ENCODE measurements at places on chromosomes 12 and 14. TPM values are rescaled to one million over a fixed set of nuclear protein-coding genes. Genes with fewer than 3 reads are reported as not detected.

- DNase-seq, result peak; percentile 13
Observed at GRCh38 chr12:124686370-124687173, 119.2 kb upstream of the NCOR2 start.

- no peak for DNase-seq
Observed at GRCh38 chr12:125210104-125210755, 145.0 kb downstream of the AACS start.

GRCh38 chr14:64688811-64689281, 15.4 kb upstream of the PLEKHG3 start:
- no peak for DNase-seq

GRCh38 chr12:110591451-110592051, 8.4 kb upstream of the PPTC7 start:
- DNase-seq, result no peak

DNA sequence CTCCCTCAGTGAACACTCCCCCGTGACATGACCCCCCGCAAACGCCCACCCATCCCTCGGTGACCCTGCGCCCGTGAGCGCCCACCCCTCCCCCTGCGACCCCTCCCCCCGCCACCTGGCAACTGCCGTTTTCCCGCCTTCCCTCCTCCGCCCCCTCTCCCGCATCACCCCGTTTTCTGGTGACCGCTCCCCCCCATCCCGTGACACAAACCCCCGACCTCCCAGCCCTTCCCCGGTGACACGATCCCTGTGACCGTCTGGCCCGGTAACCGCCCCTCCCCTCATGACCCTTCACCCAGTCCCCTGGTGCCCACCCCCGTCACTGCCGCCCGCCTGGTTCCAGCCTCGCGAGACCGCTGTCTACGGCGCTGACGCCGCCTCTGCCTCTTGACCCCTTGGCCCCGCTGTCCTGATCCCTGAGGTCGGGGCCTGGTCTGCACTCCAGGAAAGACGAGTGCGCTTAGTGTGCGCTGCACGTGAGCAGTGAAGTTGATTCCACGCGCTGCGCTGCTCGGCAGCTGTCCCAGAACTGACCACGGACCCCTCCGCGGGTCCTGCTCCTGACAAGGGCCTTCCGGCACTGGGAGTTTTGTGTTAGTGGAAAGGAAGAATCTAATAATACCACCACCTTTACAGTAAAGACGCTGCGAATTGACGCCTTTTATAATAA, 59.4 kb downstream of the DDX51 start:
- peak; percentile 33 for DNase-seq

DNA sequence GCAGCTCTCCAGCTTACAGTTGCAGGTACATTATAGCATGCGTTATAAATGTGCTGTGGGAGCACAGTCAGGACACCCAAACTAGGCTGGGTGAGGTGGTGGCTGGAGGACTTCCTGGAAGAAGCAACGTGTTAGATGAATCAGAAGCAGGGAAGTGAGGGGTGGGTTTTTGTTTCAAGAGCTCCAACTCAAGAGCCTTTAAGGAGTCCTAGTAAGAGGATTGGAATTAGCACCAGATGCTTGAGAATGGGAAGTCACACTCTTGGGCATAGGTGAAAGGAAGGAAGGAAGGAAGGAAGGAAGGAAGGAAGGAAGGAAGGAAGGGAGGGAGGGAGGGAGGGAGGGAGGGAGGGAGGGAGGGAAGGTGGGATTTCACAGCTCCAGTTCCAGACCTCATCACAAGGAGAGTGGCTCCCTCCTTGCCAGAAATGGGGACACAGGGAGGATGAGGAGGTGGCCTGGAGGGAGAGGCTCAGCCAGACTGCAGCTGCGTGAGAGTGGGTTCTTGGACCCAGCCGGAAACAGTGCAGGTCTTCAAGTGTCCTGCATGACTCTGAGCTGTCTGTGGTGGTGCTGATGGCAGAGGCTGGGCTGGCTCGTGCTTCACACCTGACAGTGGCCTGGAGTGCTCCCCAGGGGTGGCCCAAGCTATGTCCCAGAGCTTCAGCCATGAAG, 115.7 kb upstream of the GSC start:
- no peak for DNase-seq

GRCh38 chr14:58789736-58790135, 152.0 kb downstream of the DACT1 start:
- no peak for DNase-seq

- no peak for DNase-seq
Observed at GRCh38 chr12:5784462-5785130, 160.5 kb downstream of the ANO2 start.

DNA sequence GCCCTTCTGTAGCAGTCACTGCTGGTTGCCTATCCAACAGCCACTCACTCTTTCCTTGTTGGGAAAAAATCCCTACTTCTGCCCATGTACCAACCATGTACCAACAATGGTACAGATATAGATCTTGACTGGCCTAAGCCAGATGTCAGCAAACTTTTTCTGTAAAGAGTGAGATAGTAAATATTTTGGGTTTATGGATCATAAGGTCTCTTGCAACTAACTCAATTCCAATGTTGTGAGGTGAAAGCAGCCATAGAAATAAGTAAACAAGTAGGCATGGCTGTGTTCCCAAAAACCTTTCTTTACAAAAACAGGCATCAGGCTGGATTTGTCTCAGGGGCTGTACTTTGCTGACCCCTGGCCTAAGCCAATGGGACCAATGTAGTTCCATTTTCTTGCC, 73.5 kb downstream of the ARMH4 start:
- peak; percentile 40 for DNase-seq

DNA sequence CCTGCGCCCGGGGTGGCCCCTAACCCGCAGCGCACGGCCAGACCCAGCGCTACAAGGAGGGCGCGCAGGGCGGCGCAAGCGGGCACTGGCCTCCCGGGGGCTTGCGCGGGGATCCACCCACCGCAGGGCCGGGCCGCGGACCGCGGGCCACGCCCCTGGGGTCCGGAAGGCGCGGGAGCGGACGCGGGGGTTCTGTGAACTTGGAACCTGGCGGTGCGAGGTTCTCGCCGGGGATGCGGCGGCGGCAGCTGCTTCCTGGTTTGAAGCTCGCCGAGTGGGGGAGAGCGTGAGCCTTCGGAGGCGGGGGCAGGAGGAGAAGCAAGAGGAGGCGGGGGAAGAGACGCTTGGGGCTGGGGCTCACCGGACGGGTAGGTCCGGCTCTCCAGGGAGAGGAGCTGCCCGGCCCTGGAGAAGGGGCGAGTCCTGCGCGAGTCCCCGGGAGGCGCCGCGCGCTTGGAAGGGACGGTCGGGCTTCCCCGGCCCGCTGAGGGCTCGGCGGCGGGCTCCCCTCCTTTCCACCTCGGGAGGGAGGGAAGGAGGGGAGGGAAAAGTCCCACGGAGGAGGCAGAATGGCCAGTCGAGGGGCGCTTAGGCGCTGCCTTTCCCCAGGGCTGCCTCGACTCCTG, at the start of gene PRKCH:
Gene PRKCH, plus strand, starts transcription at position 195 of the 626 bp plus-strand sequence. CDS start 523 bp downstream, outside the sequence.
- DNase-seq, result peak; percentile 25

DNA sequence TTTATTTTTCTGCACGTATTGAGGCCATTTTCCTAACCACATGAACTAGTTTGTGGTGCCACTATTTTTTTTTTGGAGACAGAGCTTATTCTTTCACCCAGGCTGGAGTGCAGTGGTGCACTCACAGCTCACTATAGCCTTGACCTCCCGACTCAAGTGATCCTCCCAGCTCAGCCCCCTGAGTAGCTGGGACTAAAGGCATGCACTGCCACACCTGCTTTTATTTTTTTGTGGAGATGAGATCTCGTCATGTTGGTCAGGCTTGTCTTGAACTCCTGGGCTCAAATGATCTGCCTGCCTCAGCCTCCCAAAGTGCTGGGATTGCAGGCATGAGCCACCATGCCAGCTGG, 60.1 kb downstream of the DIP2B start:
- no peak for DNase-seq

GRCh38 chr12:121326996-121327674, 25.1 kb downstream of the ANAPC5 start:
- no peak for DNase-seq

DNA sequence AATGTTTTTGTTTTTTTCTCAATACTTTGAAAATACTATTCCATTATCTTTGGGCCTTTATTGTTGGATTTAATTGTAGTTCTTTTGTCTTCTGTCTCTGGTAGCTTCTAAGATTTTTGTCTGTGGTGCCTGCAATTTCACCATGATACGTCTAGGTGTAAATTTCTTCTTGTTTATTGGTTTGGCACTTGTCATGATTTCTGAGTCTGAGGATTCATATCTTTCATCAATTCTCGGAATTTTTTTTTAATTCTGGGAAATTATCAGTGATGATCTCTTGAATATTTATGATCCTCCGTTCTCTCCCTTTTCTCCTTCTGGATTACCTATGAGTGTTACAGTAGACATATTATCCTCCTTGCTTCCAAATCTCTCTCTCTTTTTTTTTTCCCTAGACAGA, 14.8 kb upstream of the ADIPOR2 start:
- no peak for DNase-seq

DNA sequence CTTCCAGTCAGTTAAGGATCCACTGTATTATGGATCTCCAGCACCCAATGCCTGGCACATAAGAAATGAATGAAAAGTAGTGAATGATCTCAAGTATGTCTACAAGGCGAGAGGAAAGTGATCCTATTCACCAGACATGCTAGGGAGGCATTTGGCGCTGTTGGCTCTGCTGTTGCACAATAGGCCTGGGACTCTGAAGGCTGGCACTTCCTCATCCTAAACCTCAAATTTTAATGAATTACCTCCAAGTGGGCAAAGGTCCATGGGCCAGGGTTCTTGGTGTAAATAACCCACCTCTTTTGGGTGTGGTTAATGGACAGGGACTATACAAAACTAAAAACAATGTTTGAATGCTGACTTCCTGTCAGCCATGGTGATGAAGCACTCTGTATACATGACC, 173.4 kb upstream of the PZP start:
- no peak for DNase-seq

DNA sequence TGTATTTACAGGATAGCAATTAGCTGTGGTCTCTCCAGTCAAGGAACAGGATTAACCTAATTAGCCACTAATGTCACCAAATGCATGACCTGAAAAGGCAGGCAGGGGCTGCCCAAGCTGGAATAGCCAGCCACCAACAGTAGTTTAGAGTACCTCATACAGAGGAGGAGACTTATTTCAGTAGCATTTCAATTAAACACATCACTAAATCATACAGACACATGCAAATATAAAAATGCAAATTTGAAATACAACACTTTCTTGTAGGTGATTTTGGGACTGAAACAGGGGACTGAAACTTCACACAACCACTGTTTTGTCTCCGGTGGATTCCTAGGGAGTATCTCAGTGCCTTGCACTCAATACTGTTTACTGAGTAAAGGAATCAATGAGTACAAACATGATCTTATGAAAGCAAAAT, 636 bp upstream of the IFNG-AS1 start:
- DNase-seq, result no peak

GRCh38 chr12:56900583-56900982, 33.6 kb downstream of the SDR9C7 start:
- DNase-seq, result peak; percentile 19

The TAS2R7 gene
- not detected for total RNA-seq

The NDRG2 gene
- total RNA-seq, result 0.36 TPM

The NINJ2 gene
- total RNA-seq, result not detected

The TDG gene
- 14.0 TPM for total RNA-seq

The CGRRF1 gene
- 15.3 TPM for total RNA-seq

The SIX1 gene
- total RNA-seq, result 8.6 TPM

The FAM90A1 gene
- not detected for total RNA-seq

The TMEM179 gene
- not detected for total RNA-seq

The ACVRL1 gene
- total RNA-seq, result 5.8 TPM

The ZNF641 gene
- 3.9 TPM for total RNA-seq

The JPH4 gene
- total RNA-seq, result not detected
